Activated CD8-positive, alpha-beta memory T cell treated with anti-CD3 and anti-CD28 coated beads, Interleukin-2, amount 10 ng/mL, durations not matched to agents 7 days and 5 days (primary cell): ENCODE measurements at places on chromosomes 1 and 21. TPM values are rescaled to one million over a fixed set of nuclear protein-coding genes. Genes with fewer than 3 reads are reported as not detected.

Gene PRMT2
- total RNA-seq, result 107 TPM

DNA sequence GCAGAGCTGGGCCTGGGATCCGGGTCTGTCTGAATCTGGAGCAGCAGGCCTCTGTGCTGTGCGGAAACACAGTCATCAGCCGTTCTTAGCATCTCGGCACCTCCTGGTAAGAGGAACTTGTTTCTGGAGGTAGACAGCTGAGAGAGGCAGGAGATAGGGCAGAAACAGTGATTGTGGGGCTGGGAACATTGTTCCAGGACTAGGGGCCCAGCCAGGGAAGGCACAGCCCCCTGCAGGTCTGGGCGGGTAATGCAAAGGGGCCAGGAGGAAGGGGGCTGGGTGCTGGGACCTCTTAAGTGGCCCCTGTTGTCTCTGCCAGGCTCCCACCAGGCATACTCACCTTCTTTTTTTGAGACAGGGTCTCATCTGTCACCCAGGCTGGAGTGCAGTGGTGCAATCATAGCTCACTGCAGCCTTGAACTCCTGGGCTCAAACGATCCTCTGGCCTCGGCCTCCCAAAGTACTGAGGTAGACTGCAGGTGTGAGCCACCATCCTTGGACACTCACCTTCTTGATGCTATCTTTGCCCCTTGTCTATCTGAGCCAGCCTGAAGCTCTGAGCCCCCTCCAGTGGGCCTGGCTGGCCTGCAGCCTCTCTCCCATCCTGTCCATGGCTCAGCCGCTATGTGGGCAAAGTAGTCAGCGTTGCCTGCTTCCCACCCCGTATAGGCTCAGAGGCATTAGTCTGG lies 134.3 kb upstream of the ZBTB40 start:
- no peak overlapping the region for H3K4me3 ChIP-seq
- no peaks in the 10 kb centered on the region for H3K36me3 ChIP-seq
- H3K4me1 ChIP-seq, result no peaks in the 10 kb centered on the region
- no peak for DNase-seq

GRCh38 chr1:41870076-41870562 lies 48.6 kb downstream of the HIVEP3 start:
- H3K36me3 ChIP-seq, result no peaks in the 10 kb centered on the region
- no peaks in the 10 kb centered on the region for H3K27me3 ChIP-seq
- no peak for DNase-seq
- H3K27ac ChIP-seq, result no peak overlapping the region
- H3K4me3 ChIP-seq, result no peak overlapping the region
- peaks cover 24% of the 10 kb centered on the region for H3K4me1 ChIP-seq

DNA sequence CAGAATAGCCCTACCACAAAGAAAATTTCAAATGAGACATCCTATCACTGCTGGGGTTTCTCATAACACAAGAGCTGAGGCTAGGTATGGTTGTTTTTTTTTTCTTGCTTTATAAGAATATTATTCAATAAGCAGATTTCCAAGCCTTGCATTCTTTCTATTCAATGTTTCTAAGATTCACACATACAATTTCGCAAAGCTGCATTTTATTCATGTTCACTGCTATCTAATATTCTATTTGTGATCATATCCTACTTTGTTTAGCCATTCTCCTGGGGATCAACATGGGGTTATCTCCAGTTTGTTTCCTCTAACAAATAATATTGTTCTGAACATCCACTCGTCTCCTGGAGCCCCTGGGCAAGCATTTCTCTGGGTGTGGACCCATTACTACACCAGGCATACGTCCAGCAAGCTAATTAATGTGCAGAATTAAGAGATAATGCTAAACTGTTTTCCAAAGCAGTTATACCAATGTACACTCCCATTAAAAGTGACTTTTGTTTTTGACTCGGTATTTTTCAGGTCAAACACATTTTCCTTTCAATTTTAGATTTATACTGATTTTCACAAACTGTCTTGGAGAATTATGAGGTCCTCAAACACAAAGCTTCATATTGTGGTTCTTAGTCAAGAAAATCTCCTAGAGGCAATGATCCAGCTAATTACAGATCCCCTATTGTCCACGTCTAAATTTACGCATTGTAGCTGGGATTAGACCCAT lies 15.7 kb upstream of the HLCS start:
- H3K4me1 ChIP-seq, result peaks cover 31% of the 10 kb centered on the region
- H3K27me3 ChIP-seq, result peaks cover 9% of the 10 kb centered on the region
- peaks cover 1% of the 10 kb centered on the region for H3K36me3 ChIP-seq

GRCh38 chr1:241142493-241142892 lies 214.5 kb downstream of the RGS7 start:
- H3K27me3 ChIP-seq, result no peaks in the 10 kb centered on the region
- no peaks in the 10 kb centered on the region for H3K36me3 ChIP-seq
- H3K4me3 ChIP-seq, result no peak overlapping the region

DNA sequence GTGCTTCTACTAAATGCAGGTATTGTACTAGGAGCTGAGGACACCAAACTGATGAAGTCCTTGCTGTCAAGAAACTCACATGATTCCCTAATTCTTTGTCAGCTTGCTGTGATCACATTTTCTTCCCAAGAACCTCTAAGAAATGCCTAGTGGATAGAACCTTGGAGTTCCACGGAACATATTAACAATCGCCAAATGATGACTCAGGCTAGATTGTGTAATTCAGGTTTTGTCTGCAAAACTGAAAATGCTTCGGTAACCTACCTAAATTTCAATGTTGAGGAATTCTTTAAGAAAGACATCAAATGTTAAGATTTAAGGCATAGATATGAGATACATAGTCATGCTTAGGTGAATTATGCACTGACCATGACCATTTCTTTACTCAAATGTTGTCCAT lies 1.7 kb upstream of the GADD45A start:
- H3K27ac ChIP-seq, result no peak overlapping the region
- H3K4me1 ChIP-seq, result peaks cover 31% of the 10 kb centered on the region
- H3K36me3 ChIP-seq, result peaks cover 15% of the 10 kb centered on the region
- DNase-seq, result no peak
- no peak overlapping the region for H3K4me3 ChIP-seq

DNA sequence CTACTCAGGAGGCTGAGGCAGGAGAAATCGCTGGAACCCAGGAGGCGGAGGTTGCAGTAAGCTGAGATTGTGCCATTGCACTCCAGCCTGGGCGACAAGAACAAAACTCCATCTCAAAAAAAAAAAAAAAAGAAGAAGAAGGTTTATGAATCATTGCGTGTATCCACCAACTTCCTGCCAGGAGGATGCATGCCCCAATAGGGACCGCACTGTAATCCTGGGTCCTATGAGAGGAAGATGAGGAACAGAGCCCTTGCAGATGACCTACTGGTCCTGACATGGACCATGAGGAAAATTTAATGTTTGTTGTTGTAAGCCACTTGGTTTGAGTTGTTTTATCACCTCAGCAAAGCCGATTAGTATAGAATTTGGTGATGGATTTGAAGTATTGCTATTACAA lies 56.7 kb downstream of the PTGS2 start:
- no peak overlapping the region for H3K4me3 ChIP-seq
- H3K27me3 ChIP-seq, result peaks cover 11% of the 10 kb centered on the region
- H3K36me3 ChIP-seq, result no peaks in the 10 kb centered on the region

Gene DIRAS3
- total RNA-seq, result 0.26 TPM
